ENCODE measurements at places on chromosomes 7 and 10.

DNA sequence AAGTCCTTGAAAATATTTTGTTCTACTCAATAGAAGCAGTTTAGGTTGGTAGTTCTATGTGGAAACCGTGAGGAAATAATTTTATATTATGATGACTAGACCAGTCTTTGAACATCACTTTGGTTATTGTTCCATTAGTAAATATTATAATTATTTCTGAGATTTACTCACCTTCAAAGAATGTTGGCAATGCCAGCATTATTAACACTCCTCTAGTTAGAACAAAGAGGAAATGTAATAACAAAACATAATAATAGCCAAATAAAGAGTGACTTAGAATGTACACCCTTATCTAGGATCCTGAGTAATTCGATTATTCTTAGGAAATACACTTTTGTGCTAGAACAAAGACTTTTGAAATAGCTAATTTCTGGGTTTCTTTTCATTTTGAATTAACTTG, 121.1 kb downstream of the CFTR start:
- no peak for DNase-seq

GRCh38 chr7:56291-56913, 136.0 kb upstream of the FAM20C start:
- no peak for DNase-seq

GRCh38 chr7:138949421-138950088, 31.6 kb downstream of the KIAA1549 start:
- no peak for DNase-seq

- no peak for DNase-seq
These were observed 211.6 kb upstream of the MBL2 start for GRCh38 chr10:52984169-52984568.

DNA sequence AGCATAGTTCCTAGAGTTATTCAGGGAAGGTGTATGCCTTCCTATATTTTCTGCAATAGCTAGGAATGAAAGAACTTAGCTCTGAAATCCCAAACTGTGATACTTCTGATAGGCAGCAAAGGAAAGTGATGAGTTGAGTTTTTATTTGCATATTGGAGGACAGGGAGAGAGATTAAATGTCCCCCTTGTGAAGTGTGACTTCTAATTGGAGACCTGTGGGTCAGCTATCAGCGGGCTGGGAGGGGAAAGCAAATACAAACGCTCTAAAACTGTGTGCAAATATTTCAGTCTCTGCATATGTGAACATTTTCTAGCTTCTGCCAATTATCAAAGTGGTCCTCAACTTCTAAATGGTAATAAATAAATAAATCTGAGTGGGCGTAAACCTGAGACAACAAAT, 203.3 kb downstream of the CACNB2 start:
- no peak for DNase-seq

GRCh38 chr7:7705318-7705717, 13.1 kb downstream of the RPA3 start:
- DNase-seq: no peak

DNA sequence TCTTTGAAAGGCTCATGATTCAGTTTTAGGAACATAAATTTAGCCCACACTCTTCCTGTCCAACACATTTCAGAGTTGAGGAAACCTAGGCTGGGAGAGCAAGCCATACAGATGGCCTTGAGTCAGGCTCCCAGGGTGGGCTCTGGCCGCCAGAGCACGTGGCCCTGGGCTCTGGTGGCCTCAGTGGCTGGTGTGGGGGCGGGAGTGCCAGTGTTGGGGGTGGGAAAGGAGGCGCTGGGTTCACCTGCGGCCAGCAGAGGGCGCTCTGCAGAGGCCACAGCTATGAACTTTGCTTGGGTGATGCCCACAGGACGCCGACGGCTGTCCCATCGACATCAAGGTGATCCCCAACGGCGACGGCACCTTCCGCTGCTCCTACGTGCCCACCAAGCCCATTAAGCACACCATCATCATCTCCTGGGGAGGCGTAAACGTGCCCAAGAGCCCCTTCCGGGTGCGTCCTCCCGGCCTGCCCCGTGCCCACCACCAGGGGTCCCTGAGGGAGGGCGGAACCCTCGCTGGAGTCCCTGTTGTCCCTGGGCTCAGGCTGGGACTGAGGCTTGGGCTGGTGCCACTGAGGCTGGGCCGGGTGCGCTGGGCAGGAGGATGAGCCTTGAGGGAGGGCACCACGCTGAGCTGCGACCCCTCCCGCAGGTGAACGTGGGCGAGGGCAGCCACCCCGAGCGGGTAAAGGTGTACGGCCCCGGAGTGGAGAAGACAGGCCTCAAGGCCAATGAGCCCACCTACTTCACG, 11.9 kb downstream of the FLNC start:
- no peak for DNase-seq

GRCh38 chr10:70381471-70382421, 679 bp downstream of the LRRC20 start:
- no peak for DNase-seq

GRCh38 chr7:120274899-120275298, 1.9 kb downstream of the KCND2 start:
- no peak for DNase-seq

GRCh38 chr7:45031829-45032228, 31.8 kb downstream of the CCM2 start:
- DNase-seq: peak; percentile 3

DNA sequence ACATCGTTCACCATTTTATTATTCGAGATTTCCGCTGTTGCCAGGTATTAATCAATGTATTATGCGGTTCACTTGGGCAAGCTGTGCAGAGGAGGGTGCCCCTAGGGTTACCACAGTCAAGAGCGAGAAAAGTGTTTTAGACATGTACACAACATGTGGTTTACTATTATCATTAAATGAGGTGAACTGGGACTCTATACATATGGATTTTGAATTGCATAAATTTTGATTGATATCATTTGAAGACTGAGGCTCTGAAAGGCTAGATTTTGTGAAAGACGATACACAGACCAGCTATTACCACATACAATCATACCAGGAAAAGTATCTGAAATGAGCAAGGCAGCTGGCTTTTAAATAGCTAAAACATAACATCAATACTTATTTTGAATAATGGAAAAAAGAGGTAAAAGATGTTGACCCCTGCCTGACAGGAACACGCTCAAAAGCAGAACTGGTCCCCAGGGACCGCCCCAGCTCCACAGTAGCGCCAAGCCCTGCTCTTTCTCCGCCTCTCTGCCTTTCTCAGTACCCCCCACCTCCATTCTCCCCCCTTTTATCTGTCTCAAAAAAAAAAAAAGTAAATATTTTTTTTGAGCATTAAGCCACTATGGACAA, 413.4 kb upstream of the MKI67 start:
- no peak for DNase-seq

- DNase-seq: peak; percentile 39
These were observed 3.5 kb downstream of the MKRN1 start for GRCh38 chr7:140475747-140476333.

DNA sequence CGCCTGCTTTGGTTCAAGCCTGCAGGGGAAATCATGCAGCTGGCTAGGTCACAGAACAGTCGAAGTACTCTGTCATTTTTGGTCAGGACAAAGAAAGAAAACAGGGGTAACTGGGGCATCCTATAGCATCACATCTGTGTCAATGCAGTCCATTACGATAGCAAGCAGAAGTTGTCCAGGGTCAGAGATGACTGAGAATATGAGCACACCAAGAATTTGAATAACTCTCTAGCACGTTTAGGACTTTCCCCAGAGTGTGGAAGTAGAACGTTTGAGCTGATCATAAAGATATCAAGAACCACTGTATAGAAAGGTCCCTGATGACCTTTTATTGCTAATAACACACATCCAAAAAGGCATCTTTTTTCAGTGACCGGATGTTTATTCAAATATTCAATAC, 12.7 kb upstream of the HECW1 start:
- no peak for DNase-seq

DNA sequence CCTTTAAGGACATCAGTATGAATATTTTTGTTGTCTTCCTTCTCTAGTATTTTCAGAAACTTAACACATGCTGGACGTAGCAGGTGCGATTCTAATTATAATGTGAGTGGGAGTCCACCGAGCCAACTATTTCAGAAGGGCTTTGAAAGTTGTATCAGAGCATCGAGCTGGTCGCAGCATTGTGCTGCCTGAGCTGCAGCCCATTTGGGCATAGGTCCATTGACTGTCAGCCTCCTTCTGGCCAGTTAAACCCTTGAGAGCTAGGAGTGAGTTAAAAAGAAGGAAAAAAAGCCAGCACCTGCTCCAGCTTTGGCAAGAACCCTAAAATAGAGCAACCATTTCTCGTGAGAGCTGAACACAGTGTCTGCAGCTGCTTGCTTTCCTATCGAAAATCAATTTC, 47.8 kb downstream of the SLC35G1 start:
- DNase-seq: no peak

DNA sequence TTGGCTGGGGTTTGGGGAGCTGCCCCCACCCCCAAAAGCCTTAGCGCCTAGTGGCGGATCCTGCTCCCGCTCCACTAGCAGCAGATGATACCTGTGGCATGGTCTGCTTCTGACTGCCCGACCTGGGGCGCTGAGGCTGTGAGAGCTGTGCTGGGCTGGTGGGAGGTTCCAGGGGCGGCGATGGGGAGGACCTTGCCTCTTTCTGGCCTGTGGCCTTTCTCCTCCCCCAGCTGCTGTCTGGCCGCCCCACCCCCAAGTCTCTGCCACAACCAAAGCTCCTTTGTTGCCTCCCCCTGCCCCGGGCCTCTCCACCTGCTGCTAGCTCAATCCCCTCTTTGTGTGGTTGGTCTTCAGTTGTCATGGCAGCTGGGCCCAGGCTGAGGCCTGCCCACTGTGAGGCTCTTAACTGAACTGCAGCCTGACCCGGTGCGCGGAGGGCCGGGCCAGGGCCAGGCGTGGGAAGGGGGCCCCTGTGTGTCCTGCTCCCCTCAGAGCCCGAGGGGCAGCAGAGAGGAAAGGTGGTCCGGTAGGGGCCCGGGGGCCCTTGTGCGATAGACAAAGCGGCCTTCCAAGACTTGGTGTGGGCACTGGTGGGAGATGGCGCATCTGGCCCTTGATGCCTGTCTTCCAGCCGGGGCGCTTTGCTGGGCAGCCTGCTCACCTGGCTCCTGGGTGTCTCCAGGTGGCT, 4.7 kb downstream of the ZNF775 start:
- DNase-seq: no peak

- DNase-seq: no peak
These were observed 37.4 kb downstream of the PYROXD2 start for GRCh38 chr10:98377536-98377935.

GRCh38 chr10:118027397-118027796, 19.3 kb downstream of the RAB11FIP2 start:
- no peak for DNase-seq

GRCh38 chr7:152313831-152314604, 121.8 kb downstream of the KMT2C start:
- peak; percentile 93 for DNase-seq

GRCh38 chr10:112244197-112244596, 39.0 kb upstream of the TECTB start:
- no peak for DNase-seq

DNA sequence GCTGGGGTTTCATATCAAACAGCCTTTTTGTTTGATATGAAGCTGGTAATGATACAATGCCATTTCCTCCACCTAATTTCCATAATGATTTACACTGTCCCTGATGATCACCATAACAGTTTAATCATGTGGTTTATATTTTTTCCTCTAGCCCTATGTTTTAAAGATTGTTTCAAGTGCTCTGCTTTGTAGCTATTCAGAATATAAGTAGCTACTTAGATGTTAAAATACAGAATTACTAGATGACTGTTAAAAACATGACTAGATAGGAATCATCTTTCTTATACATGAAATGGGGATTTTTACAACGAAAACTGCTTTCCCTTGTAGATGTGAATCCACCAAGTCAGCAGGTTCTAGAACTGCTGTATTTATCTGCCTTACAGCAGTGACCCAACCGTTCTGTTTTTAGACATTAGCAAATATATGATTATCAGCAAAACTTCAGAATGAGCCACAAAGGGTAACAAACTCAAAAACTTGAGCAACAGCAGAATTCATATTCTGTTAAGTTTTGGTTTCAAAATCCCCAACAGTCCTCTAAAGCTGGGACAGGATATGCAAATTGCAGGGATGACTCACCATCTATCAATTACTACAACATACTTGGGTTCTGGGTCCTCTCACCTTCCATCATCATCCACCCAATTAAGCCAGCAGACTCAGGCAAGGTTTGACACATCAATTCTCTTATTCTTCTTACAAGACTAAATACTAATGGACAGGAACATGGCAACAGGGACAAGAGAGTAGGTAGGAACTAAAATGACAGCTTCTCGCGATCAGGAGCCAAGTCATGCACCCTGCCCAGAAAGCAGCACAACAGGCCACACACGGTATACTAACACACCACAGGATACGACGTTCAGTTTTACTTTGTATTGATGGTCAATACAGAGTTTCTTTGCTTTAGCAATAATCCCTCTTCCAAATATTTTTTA, 83.9 kb downstream of the PIP4K2A start:
- DNase-seq: no peak
